ENCODE measurements at places on chromosomes 1 and 21. TPM values are rescaled to one million over a fixed set of nuclear protein-coding genes. Genes with fewer than 3 reads are reported as not detected.

The NDUFV3 gene
- total RNA-seq: 40.6 TPM

The SPATA6 gene
- total RNA-seq: 12.5 TPM

The PSMG1 gene
- 24.6 TPM for total RNA-seq

The LRP8 gene
- 29.2 TPM for total RNA-seq

The CTTNBP2NL gene
- 29.3 TPM for total RNA-seq

The ZNF670 gene
- 15.2 TPM for total RNA-seq

The FAM43B gene
- total RNA-seq: 3.0 TPM

The ARHGEF2 gene
- total RNA-seq: 85.1 TPM

The TMEM240 gene
- total RNA-seq: 10.7 TPM

The PAFAH2 gene
- total RNA-seq: 9.6 TPM

The C1orf87 gene
- total RNA-seq: 0.14 TPM

The ZNF683 gene
- 0.47 TPM for total RNA-seq

The CFHR2 gene
- total RNA-seq: 1.7 TPM

The NUAK2 gene
- total RNA-seq: 0.38 TPM

The CD5L gene
- not detected for total RNA-seq

The PTGS2 gene
- 1.9 TPM for total RNA-seq

The NR5A2 gene
- not detected for total RNA-seq

The GJB5 gene
- 0.16 TPM for total RNA-seq

The SAMD13 gene
- total RNA-seq: 3.7 TPM

The INAVA gene
- 4.0 TPM for total RNA-seq

The ZNF648 gene
- 0.11 TPM for total RNA-seq

The CATSPERE gene
- 0.66 TPM for total RNA-seq

The OR2T10 gene
- total RNA-seq: not detected

The KCNQ4 gene
- 1.2 TPM for total RNA-seq

The NADK gene
- 34.0 TPM for total RNA-seq

The SLC35F3 gene
- total RNA-seq: 0.77 TPM

The UTS2 gene
- total RNA-seq: 0.63 TPM

The LCE1C gene
- total RNA-seq: not detected

The LIN28A gene
- total RNA-seq: 64.7 TPM

The GUCA2A gene
- not detected for total RNA-seq

The KISS1 gene
- total RNA-seq: 0.50 TPM

The IL12RB2 gene
- total RNA-seq: 0.25 TPM

The ZFP69B gene
- total RNA-seq: 17.6 TPM

The INSRR gene
- total RNA-seq: 1.6 TPM

The NTRK1 gene
- total RNA-seq: 1.1 TPM

The TMEM167B gene
- 20.1 TPM for total RNA-seq

The GSTM3 gene
- 61.9 TPM for total RNA-seq

The PIGM gene
- 5.5 TPM for total RNA-seq

The GPR61 gene
- total RNA-seq: 3.9 TPM

The OVAAL gene
- total RNA-seq: not detected

The PTCH2 gene
- 2.0 TPM for total RNA-seq

The IFI6 gene
- total RNA-seq: 38.2 TPM

The RNU1-2 gene
- 16,843 TPM for total RNA-seq

The ATP5IF1 gene
- 222 TPM for total RNA-seq

Data from motor neuron (in vitro differentiated cells).